ENCODE measurements at places on chromosomes 2 and 18.

DNA sequence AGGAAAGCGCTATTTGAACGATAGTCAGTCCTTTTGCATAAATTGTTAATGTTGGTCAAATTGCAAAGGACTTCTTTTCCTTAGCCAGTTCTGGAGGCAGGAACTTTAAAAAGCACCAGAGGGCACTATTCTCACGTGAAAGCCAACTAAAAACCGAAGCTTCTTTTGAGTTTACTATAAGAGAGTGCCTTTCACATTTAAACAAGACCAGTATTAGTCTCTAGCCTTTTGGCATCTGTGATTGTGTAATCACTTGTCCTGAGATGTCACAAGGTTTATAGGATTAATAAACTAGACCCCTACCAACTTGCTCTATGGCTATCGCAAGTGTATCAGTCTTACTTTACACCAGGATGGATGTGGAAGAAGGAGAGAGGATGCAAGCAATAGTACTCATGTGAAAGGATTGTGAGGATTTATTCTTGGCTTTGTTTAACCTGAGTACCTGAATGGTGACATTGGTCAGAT, 14.4 kb upstream of the STAT4 start:
- DNase-seq: peak; percentile 43

DNA sequence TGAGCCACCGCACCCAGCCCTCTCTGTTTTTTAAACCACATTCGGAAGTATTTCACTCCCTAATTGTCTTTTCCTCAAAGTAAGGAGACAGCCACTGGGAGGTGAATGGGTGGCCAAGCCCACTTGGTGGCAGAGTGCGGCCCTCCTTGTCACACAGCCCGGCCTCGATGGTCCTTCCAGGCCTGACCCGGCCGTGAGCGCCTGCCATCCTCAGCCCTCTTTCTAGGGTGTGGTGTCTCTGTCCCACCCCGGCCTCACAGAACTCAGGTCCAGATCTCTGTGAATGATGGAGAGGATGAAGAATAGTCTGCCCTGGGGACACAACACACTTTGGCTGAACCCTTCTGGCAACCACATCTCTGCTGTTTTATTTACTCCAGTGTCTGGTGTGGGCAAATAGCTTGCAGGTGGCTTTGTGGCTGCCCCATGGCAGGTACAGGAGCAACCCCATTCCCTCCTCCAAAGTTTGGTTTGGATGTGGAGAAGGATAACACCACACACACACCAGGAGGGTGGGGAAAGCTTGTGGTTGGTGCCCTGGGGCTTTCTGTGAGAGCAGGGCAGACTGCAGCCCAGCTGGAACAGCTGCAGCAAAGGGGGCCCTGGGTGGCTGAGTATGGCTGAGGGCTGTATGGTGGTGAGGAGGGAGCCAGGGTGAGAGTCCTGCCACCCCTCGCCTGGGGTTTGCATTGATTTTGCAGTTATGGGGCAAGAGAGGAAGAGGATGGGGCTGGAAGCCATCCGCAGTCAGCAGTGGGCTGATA, 88.6 kb downstream of the FAM168B start:
- no peak for DNase-seq

DNA sequence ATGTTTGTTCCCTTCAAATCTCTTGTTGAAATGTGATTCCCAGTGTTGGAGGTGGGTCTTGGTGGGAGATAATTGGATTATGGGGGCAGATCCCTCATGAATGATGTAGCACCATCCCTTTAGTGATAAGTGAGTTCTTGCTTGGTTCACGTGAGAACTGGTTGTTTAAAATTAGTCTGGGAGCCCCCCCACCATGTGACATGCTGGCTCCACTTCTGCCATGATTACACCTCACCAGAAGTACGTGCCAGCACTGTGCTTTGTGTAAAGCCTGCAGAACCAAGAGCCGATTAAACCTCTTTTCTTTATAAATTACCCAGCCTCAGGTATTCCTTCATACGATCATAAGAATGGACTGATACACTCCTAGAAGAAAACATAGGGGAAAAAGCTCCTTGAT, 10.1 kb downstream of the ABI2 start:
- DNase-seq: no peak

GRCh38 chr2:6824962-6825361, 40.7 kb downstream of the CMPK2 start:
- DNase-seq: no peak

- no peak for DNase-seq
Measured at GRCh38 chr18:49174478-49174877, 223.7 kb upstream of the SMAD7 start.

DNA sequence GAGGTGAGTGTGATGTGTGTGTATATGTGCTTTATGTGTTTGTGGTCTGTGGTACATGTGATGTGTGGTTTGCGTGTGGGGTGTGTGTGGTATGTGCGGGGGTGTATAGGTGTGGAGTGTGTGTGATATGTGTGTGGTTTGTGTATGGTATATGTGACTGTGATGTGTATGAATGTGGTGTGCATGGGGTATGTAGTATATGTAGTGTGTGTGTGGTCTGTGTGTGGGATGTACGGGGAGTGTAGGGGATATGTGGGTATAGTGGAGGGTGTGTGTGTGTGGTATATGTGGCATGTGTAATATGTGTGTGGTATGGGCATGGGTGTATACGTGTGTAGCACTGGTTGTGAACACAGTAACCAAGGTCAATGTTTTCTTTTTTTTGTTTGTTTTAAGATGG, 87.4 kb downstream of the ZNF385B start:
- DNase-seq: no peak

GRCh38 chr2:11364565-11364887, 20.1 kb upstream of the ROCK2 start:
- DNase-seq: no peak

DNA sequence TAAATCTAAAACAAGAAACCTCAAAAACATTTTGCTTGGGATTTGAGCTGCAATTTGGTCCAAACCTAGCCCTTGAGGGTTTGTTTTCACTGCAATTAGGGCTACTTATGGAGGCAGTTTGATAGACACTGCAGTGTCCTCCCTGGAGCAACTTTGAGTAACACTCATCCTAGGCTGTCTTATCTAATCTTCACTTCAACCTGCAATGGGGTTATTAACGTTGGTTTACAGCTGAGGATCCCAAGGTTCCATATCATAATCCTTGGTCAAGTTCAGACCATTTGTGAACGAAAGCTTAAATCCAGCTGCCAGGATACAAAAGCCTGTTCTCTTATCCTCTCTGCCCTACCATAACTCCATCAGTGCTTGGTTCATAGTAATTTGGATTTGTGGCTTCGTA, 2.5 kb downstream of the ANXA4 start:
- DNase-seq: no peak

- peak; percentile 92 for DNase-seq
Measured at GRCh38 chr18:811892-812375, at the start of gene YES1. Gene YES1, minus strand, starts transcription at chr18:812242. Its CDS starts 55,415 bp downstream, at chr18:756827.

GRCh38 chr2:22359071-22359672, 1025.8 kb upstream of the KLHL29 start:
- DNase-seq: no peak

- no peak for DNase-seq
Measured at GRCh38 chr2:197161774-197162173, 148.8 kb downstream of the ANKRD44 start.

GRCh38 chr2:166081131-166081632, 46.6 kb downstream of the SCN1A start:
- no peak for DNase-seq

DNA sequence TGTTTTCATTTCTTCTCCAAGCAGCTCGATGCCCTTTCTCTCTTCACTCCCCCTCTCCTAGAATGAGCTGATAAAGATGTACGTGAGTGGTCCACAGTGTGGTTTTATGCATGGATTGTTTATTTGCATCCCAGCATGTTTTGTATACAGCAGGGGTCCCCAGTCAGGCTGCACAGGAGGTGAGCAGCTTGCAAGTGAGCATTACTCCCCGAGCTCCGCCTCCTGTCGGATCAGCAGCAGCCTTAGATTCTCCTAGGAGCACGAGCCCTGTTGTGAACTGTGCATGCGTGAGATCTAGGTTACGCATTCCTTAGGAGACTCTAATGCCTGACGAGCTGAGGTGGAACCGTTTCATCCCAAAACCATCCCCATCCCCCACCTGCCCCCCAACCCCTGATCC, 262.6 kb downstream of the AGAP1 start:
- no peak for DNase-seq

GRCh38 chr2:179354739-179355537, 90.3 kb upstream of the SESTD1 start:
- DNase-seq: no peak

DNA sequence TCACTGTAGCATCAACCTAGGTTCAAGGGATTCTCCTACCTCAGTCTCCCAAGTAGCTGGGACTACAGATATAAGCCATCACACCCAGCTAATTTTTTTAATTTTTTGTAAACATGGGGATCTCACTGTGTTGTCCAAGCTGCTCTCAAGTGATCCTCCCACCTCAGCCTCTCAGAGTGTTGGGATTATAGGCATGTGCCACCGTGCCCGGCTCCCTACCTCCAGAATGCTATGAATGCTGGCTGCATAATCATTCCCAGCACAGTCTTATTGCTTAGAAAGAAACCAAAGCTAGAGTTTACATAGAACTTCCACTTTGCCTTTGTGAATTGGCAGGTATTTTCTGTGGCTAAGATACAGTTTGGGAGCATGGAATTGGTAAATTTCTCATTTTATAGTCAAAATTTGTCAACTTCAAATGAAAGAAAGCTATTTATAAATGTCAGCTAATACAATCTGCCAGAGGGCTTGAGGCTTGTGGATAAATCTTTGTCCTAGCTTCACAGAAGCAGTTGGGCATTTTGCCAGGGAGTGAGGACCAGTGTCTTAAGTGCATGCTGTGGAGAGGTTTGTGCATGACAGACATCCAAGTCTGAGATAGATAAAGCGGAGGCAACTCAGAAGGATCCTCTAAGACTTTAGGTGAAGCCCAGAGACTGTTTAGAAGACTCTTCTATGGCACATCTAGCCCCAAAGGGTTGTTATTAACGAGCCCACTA, 175.4 kb downstream of the ANTXR1 start:
- DNase-seq: no peak

DNA sequence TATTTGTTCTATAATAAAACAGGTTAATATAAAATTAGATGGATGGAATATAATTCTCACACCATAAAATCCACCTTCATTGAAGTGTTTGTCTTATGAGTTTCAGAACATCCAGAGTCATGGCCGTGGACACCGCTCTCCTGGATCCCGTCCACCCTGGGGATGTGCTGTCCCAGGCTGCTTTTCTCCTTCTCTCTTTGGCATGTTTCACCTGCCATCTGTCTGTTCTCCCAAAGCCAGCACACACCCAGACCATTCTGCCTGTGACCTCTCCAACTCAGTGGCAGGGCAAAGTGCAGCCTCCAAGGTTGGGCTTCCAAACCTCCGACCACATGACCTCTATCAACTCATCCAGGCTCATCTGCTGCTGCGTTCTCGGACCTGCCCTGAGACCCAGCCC, 104.7 kb downstream of the MYT1L start:
- DNase-seq: no peak

GRCh38 chr2:229815342-229815741, 101.0 kb upstream of the DNER start:
- DNase-seq: no peak

DNA sequence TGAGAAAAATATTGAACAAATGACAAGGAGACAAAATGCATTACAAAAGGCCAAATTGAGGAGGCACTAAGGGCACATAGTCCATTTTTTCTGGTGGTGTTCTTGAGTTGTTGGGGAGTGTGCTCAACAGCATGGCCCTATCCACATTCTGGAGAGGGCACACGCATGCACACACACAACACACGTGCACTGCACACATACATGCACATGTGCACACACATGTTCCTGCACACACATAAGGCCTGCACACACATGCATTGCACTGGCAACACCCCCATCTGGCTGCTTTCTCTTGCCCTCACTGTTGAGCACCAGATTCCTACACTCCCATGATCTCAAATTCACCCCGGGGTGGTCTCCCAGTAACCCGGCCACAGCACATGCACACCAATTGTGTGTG, 659.2 kb upstream of the RAB6C start:
- no peak for DNase-seq

- DNase-seq: no peak
Measured at GRCh38 chr2:218179782-218180181, 13.0 kb upstream of the CXCR1 start.

DNA sequence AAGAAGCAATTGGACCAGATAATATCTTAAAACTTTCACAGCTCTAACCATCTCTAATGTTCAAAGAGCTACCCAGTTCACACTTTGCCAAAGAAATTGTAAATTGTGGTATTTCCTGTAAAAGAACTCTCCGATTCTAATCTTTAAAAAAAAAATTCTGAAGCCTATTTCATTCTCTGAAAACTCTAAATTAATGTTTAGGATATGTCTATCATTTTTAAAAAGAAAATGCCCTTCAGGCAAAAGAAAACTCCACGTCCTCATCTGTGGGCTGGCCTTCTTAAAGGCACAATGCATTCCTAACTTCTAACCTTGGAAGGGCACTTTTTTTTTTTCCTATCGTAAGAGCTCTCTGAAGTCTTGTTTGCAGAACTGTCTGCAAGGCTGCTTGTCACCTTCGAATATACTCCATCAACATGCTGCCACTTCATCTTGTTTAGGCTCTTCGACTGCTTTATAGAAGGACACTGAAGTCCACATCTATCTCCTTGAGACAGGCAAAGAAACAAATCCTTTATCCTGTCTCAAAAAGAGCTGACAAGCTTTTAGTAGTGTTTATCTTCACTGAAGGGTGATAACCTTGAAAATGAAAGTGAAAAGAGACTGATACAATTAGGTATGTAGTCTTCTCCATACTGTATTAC, 124.3 kb upstream of the SLC39A10 start:
- DNase-seq: no peak

- no peak for DNase-seq
Measured at GRCh38 chr2:160784034-160784433, 290.4 kb upstream of the RBMS1 start.

- peak; percentile 29 for DNase-seq
Measured at GRCh38 chr2:32011485-32011960, 715 bp upstream of the MEMO1 start.

- peak; percentile 29 for DNase-seq
Measured at GRCh38 chr2:68643011-68643873, at the start of gene PROKR1. Gene PROKR1, plus strand, starts transcription at chr2:68643579. Its CDS starts 2,243 bp downstream, at chr2:68645822.

- peak; percentile 45 for DNase-seq
Measured at GRCh38 chr2:53987336-53987921, 16.6 kb upstream of the PSME4 start.

GRCh38 chr2:62222674-62223073, 26.8 kb downstream of the B3GNT2 start:
- DNase-seq: no peak

DNA sequence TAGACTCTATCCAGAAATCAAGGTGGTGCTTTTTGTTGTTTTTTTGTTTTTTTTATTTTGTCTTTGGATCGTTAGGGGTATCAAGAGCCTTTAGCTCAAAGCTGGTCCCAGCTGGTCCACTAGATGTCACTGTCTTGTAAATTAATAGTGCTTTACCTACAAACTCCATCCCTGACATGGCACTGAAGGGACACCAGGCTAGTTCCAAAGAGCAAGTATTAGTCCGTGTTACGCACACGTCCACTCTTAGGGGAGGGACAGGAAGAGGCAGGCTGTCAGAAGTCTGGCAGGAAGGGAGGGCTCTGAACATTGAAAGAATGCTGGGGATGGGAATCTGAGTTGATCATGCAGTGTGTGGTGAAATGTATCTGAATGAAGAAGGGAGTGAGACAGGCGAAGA, 85.9 kb upstream of the CCBE1 start:
- DNase-seq: peak; percentile 65

GRCh38 chr2:76946631-76947145, 575.5 kb downstream of the LRRTM4 start:
- DNase-seq: no peak
